Left colon (tissue), 2 donors: ENCODE measurements at places on chromosomes 1 and 21.
A peak's percentile ranks its signal among the peaks of the same experiment; 100 is the strongest.

- DNase-seq = peak; percentile 89
Measured at GRCh38 chr1:161305867-161306519, 3.8 kb downstream of the MPZ start.

- DNase-seq = no peak
Measured at GRCh38 chr1:36882536-36883285, 151.6 kb downstream of the GRIK3 start.

DNA sequence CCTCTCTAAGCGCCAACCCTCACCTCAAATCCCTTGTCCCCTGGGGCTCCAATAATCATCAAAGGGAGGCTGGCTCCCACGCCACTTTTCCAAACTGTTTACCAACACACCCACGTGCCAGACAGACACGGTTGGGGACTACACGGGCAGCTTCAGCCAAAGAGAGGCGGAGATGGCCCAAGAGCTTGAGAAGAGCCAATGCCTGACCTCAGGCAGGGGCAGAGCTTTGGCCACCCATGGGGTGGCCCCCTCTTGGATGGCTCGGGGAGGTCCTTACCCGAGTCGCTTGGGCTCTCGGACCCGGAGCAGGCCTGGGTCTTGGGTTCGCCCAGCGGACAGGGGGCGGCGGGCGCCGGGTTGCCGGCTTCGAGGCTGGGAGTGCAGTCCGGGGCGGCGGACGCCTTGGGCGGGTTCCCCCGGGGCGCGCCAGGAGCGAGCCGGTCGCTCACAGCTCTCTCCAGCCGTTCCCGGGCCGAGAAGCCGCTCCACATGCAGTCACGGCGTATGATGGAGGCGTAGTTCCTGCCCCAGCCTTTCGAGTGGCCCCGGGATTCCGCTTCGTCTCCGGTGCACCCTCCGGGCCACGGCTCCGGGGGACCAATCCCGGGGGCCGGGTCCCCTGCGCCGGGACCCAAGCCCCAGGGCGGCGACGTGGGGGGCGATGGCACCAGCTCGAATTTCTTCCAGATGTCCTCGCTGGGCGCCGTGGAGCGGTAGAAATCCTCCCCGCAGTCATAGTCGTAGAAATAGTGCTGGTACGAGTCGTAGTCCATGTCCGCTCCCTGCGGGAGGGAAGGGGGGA is 854 bp downstream of the MYCL start:
- peak; percentile 55 for DNase-seq

DNA sequence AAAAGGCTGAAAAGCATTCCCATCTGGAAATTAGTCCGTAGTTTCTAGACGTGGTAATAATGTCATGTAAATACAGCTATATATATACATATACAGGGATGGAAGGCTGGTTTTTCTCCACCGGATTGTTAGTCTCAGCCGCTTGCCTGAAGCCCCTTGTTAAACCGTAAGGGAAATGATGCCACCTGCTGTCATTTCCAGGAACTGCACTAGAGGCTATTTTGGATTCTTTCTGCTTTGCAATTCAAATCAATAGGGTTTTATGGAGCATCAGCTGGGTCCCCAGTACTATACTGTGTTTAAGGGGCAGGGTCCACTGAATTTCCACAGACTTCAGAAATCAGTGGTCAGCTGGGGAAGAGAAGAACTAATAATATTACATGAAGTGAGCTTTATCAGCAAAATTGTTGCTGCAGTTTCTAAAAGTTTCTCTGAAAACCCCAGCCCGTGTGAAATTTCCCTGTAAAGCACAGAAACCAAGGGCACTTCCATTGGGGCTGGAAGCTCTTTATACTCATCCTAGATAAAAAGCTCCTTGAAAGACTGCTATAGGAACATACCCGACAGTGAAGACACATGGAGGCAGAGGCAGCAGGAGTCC is 33.8 kb upstream of the MPZL1 start:
- peak; percentile 82 for DNase-seq

GRCh38 chr1:55716151-55716550 is 501.0 kb upstream of the USP24 start:
- DNase-seq = no peak
